ENCODE measurements at places on chromosomes 12 and 14.

DNA sequence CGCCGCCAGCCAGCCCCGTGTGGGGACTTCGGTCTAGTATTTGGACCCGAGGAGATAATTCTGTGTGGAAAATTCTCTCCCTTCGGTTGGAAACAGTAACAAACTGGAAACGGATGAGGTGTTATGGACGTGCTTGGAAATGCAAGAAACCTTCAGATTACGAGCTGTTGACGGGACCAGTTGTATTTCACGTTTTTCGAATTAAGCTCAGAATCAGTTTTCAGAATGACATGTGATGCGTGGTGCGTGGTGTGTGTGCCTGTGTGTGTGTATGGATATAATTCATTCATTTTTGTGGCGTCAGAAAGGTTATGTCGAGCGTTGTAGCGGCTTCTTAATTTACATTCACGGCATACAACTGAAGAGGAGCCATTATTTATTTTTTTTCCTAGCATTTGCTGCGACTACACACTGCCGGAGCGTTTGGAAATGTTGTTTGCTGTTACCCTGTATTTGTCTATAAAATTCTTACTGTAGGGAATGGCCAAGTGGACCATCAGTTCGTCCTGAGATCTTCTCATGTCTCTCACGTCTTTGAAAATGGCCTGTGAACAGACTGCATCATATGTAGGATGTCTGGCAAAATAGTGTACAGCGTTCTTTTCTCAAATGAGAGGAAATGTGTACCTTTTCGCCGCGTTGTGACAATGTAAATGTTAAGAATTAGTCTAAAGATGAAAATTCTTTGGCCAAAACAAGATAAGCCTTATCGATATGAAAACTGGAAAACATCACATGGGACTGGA lies 1.3 kb downstream of the TRAF3 start:
- DNase-seq: no peak

DNA sequence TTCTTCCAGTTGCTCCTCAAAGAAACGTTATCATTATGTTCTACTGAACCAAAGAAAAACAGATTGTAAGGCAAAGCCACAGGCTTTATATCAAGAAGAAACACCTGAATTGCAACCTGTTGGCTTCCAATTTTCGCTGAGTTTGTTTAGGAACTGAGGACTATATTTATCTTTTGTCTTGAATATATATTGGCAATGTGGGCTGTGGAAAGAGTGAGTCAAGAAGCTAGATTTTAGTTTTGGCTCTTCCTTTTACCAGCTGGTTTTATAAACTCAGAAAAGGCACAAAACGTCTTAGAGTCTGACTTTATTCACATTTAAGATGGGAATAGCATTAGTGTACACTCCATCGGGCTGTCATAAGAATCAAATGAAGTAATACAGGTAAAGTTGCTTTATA lies 10.4 kb upstream of the PTHLH start:
- DNase-seq: no peak

DNA sequence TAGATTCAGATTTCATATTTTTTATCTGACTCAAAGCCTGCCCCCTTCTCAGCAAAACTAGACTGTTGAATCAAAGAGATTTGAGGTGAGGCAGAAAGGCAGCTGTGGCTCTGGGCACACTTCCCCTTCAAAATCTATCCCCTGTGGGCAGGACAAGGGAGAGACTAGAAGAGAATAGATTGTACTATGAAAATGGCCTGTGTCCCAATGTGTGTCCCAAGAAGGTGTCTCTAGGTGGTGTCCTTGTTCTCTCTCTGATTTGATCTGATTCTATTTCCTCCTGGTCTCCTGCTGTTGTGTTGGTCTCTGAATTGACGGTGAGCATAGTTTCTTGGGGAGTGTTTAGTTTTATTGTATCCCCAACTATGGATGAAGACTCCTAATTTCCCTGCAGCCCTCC lies 565.8 kb upstream of the ATP2B1 start:
- DNase-seq: no peak

GRCh38 chr12:121781998-121782979 lies 11.2 kb downstream of the RHOF start:
- no peak for DNase-seq

- no peak for DNase-seq
These were observed 164.8 kb downstream of the ZFP36L1 start for GRCh38 chr14:68627868-68628604.

DNA sequence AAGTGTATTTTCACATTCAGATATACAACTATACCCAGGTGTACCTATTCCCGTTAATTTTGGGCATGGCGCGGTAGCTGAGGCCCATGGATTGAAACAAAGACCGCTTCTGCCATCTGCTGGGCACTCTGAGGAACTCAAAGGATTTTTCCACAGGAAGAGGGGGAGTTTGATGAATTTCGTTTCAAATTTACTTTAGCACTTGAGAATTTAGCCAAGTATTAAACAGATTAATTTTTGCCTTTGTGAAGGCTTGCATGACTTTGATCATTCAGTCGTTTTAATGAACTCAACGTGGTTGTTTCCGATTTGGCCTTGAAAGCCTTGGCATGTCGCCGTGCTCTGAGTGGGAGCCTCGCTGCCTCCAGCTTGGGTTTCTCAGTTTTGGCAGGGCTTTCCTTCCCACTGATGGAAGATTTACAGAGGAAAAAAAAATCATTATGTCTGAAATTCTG lies 153.2 kb upstream of the DDHD1 start:
- DNase-seq: no peak

DNA sequence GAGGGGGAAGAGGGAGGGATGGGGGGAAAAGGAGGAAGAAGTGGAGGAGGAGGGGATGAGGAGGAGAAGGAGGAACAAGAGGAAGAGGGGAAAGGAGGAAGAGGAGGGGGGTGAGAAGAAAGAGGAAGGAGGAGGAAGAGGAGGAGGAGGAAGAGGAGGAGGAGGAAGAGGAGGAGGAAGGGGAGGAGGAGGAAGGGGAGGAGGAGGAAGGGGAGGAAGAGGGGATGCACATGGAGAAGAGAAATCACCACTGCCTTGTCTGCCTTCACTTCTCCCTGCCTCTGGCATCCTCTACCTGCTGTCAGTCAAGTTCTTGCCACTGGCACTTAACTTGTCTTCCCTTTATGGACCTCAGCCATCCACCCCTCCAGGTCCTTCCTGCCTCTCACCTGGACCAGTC lies 59.9 kb downstream of the TTC9 start:
- DNase-seq: no peak

DNA sequence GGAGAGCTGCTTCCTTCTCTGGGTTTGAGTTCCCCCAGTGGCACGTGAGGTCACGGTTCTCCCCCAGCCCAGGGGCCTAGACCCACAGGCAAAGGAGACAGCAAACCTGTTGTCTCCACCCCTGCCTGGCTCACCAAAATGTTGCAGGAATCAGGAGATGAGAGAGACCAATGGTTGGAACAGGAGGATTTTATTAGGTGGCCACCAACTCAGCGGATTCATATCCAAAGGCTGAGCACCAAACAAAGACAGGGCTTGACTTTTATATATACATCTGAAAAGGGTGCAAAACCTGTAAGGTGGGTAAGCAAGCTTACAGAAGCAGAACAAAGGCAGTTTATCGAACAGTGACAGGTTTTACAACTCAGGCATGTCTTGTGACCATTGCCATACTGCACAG lies 9.2 kb upstream of the ADAM21 start:
- DNase-seq: no peak

DNA sequence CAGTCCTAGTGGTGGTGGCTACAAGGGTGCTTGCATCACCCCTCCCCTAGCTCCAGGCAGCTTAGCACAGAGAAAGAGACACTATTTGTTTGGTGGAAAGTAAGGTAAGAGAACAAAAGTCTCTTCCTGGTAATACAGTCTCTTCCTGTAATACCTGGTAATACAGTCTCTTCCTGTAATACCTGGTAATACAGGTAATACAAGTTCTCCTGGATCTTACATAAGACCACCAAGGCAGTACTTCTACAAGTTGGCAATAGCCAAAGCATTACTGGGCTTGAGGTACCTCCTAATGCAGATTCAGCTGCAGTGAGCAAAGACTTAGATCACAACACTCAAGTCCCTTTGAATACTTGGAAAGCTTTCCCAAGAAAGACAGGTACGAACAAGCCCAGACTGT lies 77.0 kb downstream of the CATSPERB start:
- DNase-seq: no peak

- no peak for DNase-seq
These were observed 47.7 kb upstream of the IGF1 start for GRCh38 chr12:102528111-102528510.

- DNase-seq: no peak
These were observed 247.8 kb downstream of the MSRB3 start for GRCh38 chr12:65526311-65526710.

DNA sequence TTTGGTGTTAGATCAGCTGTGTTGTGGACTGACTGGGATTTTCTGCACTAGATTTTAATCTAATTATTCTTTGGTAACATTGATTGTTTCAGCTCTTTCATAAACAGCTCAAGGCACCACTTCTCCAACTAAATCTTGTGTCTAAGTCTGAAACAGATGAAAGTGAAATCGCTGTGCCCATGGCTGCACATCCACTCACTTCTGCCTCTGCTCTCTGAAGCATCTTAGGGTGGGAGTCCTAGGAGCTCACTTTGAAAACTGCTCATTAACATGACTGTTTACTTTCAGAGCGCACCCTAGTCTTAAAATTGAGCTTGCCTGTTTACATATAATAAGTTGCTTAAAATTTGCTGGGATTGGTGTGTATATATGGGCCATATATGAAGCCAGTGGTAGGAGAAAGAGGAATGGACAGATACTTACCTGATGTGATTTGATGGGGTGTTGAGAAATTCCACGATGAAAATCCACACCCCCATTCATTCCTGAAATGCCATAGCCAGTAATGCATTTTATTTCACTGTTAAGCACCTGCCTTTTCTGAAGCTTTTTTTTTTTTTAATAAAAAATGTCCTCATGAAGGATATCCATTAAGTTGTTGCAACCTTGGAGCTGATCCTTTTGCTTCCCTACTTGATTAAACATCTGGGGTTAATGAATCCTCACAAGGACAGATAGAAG lies 52.8 kb downstream of the PPFIBP1 start:
- no peak for DNase-seq

GRCh38 chr12:113091506-113091905 lies 35.0 kb downstream of the DTX1 start:
- no peak for DNase-seq

DNA sequence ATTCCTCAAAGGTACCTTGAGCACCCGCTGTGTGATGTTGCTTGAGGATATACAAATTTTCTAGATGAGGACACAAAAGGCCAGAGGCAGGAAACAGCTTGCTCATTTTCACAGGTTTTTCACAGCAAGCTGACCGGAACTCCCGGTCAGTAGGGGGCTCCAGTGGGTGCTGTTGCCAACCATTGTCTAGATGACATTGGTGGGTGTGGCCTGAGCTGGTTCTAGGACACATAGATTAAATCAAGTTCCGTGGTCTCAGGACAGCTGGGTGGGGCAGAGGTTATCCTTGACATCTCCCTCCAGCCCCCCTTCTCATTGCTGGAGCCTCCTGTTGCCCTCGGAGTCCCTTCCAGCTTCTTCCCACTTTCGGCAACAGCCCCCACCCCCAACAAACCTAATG lies 153.6 kb upstream of the FKBP4 start:
- DNase-seq: no peak

GRCh38 chr12:124423761-124424515 lies 129.0 kb downstream of the RFLNA start:
- no peak for DNase-seq

GRCh38 chr12:4141348-4142270 lies 132.0 kb upstream of the CCND2 start:
- DNase-seq: no peak

Measured in GM12878 (cell line).